BJ (cell line): ENCODE measurements at places on chromosomes 5 and 9.

- DNase-seq, result no peak
Observed at GRCh38 chr9:31185831-31186230, 1198.6 kb upstream of the ACO1 start.

GRCh38 chr9:33106372-33106771, 29.9 kb upstream of the SMU1 start:
- DNase-seq, result no peak

GRCh38 chr5:125412561-125413495, 666.4 kb upstream of the ZNF608 start:
- no peak for DNase-seq

DNA sequence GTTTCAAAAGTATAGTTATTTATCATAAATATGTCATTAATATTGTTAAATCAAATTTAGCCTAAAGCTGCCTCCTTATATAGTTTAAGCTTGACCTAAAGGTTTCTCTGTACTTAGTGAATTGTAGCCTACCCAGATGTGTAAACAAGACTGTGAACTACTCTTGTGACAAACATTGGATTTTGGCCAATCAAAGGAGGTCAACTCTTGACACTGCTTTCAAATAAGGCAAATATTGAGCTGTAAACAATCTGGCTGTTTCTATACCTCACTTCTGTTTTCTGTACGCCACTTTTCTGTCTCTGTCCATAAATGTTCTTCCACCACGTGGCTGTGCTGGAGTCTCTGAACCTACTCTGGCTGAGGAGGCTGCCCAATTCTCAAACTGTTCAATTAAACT, 51.2 kb downstream of the FXN start:
- DNase-seq, result no peak

DNA sequence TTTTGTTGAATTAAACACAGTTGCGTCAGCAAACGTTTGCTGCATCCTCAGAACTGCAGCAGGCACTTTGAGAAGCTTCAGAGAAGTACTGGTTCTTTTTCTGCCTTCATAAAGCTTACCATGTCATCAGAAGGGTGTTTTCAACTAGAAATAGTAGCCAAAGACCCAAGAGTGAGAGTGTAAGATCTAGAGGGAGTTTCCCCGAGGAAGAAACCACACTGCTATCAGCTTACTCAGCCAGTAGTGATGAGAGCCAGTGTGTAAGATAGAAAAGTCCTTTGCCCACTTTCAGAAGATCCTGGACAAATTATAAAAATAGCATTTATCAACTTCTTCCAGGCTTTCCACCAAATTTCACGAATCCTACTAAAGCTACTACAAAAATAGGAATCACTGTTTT, 154.5 kb downstream of the PAPPA start:
- DNase-seq, result no peak

DNA sequence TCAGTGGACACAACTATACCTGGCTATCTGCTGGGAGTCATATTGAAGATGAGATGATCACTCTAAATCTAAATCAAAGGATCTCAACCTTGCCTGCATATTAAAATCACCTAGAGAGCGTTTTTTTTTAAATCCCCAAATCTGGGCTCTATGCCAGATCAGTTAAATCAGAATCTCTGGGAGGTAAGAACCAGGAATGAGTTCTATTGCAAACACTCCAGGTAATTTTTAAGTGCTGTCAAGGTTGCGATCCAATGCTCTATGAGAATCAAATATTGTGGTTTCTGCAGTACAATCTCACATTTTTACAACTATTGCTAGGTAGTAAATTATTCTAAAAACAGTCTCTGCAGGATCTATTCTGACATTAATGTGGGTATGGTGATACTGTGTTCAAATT, 202.3 kb upstream of the OR13F1 start:
- no peak for DNase-seq

DNA sequence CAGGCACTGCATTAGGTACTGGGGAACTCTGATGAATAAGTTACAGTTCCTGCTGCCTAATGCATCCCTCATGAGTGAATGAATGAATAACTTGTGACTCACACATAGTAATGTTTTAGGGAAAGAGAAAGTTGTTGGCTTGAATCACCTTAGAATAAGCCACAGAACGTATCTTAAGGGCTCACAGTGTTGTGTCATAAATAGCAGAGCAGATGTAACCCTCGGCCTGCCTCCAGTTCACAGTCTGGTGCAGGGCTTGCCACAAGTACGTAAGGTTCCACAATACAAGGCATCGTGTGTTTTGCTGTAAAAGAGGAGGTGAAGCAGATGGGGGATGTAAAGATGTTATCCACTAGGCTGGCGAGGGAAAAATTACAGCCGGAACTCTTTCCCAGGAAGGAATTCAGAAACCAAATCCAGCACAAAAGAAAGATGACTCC, 218.7 kb downstream of the TRPM3 start:
- peak; percentile 98 for DNase-seq

DNA sequence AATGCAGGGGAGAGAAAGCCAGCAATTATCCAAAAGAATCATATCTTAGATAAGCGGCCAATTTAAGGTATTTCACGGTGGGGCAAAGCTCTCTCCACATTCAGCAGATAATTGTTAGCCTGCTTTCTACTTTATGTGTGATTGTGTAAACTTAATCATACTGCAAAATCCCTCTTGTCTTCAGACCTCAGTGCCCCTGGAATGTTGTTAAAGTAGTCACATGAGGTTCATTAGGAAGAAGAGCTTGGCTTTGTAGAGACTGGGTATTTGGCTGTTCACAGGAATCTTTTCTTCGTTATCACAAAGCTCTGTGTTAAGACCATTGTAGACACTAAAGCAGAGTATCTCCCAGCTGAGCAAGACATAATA, 127.0 kb downstream of the RFK start:
- DNase-seq, result no peak

DNA sequence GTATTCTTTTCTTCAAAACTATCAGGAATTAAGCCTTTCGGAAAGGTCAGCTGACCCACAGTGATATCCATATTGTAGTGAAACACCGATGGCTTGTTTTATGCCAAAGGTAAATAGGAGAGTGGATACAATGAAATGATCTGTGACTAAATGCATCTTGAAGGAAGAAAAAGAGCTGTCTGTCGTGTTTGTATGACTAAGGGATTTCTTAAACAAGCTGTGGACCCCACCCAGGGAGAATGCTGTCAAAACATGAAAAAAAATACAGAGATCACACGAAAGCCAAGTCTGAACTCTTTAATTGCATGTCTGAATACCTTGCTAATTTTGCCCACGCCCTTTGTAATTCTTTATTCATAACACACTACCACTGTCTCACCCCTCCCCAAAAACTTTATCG, 286.4 kb upstream of the WWC1 start:
- no peak for DNase-seq

DNA sequence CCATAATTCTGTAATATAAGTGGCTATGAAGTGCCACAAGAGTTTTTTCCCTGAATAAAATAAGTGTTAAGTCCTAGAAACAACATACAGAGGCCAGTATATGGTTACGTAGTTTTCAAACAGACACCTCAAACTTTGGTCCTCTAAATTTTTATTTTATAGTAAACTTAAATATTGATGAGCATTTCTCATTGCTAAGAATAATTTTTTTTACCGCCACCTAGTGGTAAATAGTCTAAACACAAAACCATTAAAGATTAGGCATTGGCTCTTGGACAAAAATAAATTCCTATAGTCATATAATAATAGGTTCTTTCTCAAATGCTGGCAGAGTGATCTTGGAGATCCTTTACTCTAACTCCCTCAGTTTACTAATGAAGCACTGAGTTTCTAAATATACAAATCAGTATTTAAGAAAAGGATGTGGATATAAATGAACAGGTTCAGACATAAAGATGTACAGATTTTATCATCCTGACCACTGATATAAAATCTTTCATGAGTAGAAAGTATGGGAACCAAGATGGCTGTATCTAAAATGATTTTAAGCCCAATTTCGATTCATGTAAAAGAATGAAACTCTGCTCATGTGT, 136.2 kb downstream of the FANCC start:
- no peak for DNase-seq

GRCh38 chr5:76762484-76762883, 46.6 kb downstream of the F2R start:
- DNase-seq, result no peak

- DNase-seq, result no peak
Observed at GRCh38 chr5:149426931-149427330, 47.8 kb upstream of the IL17B start.

- no peak for DNase-seq
Observed at GRCh38 chr9:68429631-68430030, 73.2 kb downstream of the PGM5 start.

GRCh38 chr9:2872250-2872930, 28.5 kb upstream of the PUM3 start:
- DNase-seq, result no peak

- no peak for DNase-seq
Observed at GRCh38 chr5:10505517-10506095, 58.3 kb upstream of the ANKRD33B start.

DNA sequence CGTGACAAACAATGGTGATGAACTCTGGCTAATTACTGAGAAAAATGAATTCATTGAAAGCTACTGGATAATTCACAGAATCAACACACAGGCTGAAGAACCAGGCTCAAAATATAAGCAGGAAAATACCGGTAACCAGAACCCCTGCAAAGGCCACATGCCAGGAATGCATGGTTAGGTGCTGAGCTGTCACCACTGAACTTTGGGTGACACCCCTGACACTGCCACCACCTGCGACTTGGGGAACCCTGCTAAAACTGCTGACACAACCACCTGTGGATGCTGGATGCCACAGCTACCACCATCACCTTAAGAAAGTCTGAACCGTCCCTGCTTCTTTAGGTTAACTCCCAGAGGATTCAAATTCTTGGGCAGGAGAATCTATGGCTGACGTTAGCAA, 72.0 kb upstream of the NR4A3 start:
- DNase-seq, result no peak

DNA sequence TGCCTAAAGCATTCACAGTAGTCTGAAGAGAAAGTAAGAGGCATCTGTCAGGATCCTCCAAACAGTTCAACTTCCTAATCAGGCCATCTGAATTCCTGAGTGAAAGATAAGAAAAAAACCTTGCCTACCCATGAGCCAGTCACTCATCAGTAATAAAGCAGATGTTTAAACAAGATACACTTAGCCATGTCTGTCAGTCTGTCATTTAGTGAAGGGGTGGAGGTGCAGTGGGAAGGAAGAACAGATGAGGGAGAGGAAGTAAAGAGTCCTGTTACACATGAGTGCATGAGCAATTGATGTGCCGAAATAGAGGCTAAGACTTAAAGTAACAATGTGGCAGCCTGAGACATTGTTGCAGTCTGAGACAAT, 29.9 kb upstream of the DMRTA1 start:
- DNase-seq, result no peak

- DNase-seq, result no peak
Observed at GRCh38 chr5:10559151-10559550, 4.7 kb upstream of the ANKRD33B start.

GRCh38 chr5:115847290-115847689, 5.6 kb downstream of the AP3S1 start:
- no peak for DNase-seq
